Cardiac fibroblast (primary cell): ENCODE measurements at places on chromosomes 7 and 10.

GRCh38 chr7:154927624-154928125 is 75.2 kb downstream of the PAXIP1 start:
- DNase-seq = peak; percentile 95

- DNase-seq = peak; percentile 88
These were observed 778 bp upstream of the TRIM8 start for GRCh38 chr10:102643336-102644065.

DNA sequence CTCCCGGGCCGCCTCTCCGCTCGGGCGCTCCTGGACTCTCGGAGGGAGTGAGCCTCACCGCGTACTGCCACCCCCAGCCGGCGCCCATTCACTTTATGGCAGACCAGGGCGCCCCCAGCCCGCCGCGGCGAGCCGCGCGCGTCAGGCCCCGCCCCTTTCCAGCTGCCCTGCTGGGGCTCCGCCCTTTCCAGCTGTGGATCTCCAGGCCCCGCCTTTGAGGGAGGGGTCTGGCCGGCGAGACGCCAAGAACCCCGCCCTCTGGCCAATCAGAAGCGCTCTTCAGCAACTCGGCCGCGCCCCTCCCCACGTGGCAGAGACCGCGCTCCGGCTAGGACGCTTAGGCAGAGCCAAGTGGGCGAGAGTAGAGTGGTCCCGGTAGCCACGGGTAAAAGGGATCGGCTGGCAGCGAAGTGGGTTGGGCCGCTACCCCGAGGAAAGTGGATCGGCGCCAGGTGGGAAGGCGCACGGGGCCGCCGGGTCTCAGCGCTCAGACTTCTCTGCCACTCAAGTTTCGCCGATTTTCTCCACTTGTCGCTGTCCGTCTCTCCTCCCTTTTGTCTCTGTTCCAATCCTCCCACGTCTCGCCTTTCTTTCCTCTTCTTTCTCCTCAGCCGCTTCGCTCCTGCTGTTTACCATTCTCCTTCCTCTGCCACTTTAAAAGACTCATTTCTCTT is at the start of gene PITX3:
Gene PITX3 (minus strand): TSS at position 69 of the 674 bp plus-strand sequence. CDS start 9,432 bp downstream, outside the sequence.
- DNase-seq = peak; percentile 95

DNA sequence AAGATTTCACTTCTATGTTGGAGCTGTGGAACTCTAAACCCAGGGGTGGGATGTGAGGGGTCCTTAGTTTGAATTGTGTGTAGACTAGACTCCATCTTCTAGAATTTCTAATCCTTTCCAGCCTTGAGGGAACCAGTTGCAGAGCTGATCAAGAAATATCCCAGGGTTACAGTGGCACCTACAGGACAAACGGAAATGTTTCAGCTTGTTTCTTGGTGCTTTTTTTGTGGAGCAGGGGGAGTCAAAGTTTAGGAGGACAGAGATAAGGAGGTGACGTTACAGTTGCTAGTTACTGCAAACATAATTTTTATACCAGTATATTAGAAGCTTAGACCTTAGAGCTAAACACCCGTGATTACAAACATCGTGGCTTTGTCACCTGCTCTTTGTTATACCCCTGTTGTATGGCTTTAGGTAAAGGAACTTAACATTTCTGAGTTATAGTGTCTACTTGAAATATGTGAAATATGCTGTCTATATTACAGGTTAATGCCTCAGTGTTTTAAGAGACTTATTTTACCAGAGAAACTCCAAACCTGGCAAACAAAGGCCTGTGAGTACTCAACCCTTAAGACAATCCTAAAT is 84.5 kb upstream of the DYNC1I1 start:
- DNase-seq = peak; percentile 58

- no peak for DNase-seq
These were observed 337.5 kb downstream of the RPS24 start for GRCh38 chr10:78371136-78371535.

DNA sequence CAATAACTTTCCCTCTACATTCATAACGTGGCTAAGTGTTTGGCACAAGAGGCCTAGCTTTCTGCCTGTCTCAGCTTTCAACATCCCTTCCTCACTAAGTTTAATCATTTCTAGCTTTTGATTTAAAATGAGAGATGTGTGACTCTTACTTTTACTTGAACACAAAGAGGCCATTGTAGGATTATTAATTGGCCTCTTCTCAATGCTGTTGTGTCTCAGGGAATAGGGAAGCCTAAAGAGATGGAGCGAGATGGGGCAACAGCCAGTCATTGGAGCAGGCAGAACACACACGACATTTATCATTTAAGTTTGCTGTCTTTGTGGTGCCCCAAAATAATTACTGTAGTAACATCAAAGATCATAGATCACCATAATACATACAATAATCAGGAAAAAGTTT is 167.1 kb upstream of the TRIM24 start:
- no peak for DNase-seq

GRCh38 chr10:63666836-63667383 is 145.7 kb downstream of the REEP3 start:
- peak; percentile 96 for DNase-seq

GRCh38 chr7:45078125-45078681 is 10.6 kb downstream of the NACAD start:
- no peak for DNase-seq

DNA sequence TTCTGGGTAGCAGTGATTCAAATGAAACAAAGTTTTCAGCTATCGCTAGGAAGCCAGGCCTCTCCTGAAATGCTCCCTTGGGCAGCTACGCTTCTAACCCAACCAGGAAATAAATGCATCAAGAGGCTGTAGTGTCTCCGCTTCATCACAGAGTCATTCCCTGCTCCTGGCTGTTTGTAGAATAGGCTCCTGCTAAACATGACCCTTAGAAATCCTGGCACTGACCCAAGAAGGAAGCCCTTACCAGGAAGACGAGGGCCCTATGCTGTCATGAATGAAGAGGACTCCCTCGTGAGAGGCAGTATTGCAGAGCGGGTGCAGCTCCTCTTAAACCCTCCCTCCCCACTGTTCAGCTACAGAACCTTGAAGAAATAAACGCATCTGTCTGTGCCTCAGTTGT is 48.3 kb downstream of the NOD1 start:
- peak; percentile 11 for DNase-seq

GRCh38 chr7:63925262-63925625 is 73.4 kb upstream of the ZNF722 start:
- DNase-seq = no peak

DNA sequence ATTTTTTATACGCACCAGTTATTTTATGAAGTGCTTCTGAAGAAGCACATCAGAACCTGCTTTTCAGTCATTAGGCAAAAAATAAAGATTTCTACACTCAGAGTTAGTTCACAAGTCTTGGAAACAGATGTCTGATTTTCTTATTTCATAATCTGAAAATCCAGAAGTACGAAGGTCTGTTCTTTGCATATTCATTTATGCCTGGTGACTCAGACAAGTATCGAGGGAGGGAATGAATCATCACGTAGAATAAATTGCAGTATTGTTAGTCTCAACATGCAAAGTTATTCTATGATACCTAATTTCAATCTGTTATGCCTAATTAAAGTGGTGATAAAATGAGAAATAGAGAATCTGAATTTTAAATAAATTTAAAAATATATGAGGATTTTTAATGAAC is 113.6 kb upstream of the SEM1 start:
- DNase-seq = no peak

DNA sequence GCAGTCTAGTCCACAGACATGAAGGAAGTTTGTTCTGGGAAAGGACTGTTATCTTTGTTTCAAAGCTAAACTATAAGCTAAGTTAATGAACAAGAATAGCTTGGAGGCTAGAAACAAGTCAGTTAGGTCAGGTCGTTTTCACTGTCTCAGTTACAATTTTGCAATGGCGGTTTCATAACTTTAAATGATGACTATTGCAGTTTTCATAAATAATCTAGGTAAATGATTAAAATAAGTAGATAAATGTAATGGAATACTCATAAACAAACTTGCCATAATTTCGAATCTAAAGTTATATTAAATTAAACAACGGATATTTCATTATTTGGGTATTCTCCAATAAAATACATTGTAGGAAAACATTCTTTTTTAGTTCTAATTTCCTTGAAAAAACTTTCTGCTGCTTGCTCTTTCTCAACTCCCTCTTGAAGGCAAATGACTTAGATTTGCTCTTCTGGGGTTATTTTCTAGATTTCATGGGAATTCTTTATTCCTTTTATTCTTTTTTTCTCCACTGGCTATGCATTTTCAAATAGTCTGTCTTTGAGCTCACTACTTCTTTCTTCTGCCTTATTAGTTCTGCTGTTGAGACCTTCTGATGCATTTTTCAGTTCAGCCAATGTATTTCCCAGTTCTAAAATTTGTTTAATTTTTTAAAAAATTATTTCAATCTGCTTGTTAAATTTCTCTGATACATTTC is 103.8 kb upstream of the APBB1IP start:
- DNase-seq = no peak

DNA sequence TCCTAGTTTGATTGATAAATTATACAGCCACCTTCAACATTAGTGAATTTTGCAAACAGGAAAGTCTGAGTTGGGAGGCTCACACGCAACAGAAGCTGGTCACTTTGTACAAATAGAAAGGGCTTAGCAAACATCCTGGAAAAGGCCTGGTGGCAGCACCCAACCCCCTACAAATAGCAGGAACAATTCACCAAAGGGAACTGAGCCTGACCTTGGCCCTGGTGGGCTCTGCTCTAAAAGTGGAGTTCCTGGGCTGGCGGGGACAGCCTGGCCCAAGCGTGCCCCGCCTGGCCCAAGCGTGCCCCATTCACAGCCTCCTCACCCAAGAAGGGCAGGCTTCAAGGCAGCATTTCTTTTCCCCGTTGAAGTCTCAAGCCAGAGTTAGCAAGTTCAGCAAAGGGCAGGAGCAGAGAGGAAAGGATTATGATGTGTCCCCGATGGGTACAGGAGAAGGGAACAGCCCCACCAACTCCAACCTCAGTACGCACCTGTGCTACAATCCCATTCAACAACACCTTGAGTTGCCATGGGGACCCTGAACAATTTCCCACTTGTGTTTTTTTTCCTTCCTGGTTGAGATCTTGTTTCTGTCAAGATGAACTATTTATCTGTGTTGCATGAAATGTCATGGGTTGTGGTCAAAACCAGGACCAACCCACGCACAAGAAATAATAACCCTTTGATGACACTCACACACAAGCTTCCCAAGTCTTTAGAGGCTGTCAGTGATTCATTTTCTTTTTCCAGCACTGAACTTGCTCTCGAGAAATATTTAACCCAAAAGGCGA is 43.4 kb downstream of the RGS10 start:
- no peak for DNase-seq

DNA sequence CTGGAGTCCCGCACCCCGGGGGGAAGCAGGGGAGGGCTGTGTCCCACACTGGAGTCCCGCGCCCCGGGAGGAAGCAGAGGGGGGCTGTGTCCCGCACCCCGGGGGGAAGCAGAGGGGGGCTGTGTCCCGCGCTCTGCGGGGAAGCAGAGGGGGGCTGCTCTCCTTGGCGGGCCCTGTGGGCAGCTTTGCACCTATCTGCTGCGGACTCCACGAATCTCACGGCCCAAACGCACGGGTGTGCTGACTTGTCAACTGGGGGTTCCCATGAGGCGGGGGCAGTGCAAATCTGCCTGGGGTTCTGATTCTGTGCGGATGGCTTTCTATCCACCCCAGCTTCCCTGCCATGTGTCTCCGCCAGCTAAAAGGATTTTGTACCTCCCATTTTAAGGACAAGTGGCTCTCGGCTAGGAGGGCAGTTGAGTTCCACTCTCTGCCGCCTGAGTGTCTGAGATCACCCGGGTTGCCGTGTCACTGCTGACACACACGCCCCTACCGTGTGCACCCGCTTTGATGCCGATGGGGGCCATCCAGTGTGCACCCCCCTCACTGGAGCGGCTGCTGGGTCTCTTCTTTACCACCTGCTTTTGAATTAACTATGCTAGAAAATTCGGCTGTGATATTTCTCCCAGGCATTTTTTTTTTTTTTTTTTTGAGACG is 20.5 kb downstream of the GPER1 start:
- no peak for DNase-seq

- DNase-seq = no peak
These were observed 39.9 kb downstream of the OGDH start for GRCh38 chr7:44646176-44646920.

DNA sequence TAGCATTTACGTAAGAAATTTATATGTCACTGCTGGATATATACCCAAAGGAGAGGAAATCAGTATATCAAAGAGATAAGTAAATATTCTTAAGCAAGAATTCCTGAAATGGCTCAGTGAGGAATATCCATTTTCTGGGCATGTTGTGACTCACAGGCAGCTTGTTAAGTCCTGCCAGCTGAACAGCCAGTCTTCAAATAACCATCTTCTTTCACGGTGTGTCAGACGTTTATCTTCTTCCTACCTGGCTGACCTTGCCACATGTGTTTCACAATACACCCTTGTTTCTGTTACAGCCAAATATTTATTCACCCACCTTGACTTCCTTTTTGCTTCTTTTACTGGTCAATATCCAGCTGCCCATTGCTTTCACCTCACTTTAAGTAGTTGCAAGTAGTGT is 648.1 kb downstream of the ANKRD7 start:
- DNase-seq = no peak

GRCh38 chr7:107690611-107691010 is 30.0 kb downstream of the SLC26A4 start:
- DNase-seq = peak; percentile 48

- DNase-seq = no peak
These were observed 30.9 kb downstream of the KCNMA1 start for GRCh38 chr10:77606751-77607150.
